DMS79 (cell line): ENCODE measurements at places on chromosomes 2 and 18.
A peak's percentile ranks its signal among the peaks of the same experiment; 100 is the strongest.

DNA sequence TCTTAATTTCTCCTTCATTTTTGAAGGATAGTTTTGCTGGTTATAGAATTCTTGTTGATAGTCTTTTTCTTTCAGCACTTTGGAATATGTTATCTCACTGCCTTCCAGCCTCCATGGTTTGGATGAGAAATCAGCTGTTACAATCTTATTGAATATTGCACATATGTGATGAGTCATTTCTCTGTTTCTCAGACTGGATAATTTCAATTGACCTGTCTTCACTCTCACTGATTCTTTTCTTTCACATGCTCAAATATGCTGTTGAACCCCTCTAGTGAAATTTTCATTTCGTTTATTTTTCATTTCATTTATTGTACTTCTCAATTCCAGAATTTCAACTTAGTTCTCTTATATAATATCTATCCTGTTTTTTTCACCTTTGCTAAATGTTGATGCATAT, 22.2 kb downstream of the PDK1 start:
- no peak for DNase-seq

- no peak for DNase-seq
Observed at GRCh38 chr2:127673291-127674069, 1.9 kb downstream of the LIMS2 start.

GRCh38 chr2:187362151-187362550, 85.9 kb downstream of the CALCRL start:
- DNase-seq = no peak

DNA sequence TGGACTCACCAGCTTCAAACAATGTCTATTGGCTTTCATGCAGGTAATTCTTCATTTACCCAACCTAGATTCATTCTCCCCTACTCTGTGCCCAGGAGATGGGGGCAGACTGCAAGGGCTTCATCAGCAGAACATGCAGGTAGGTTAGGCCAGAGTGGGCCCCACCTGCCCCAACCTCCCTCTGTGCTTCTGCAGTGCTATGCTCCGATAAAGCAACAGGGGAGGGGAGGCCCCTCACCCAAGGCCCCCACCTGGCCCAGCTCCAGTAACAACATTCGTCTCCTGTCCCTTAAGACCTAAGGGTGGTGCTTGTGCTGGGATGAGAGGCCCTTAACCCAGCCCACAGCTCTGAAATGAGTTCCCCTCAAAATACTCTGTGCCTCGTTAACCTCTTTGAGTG, 16.7 kb upstream of the GYPC start:
- no peak for DNase-seq

DNA sequence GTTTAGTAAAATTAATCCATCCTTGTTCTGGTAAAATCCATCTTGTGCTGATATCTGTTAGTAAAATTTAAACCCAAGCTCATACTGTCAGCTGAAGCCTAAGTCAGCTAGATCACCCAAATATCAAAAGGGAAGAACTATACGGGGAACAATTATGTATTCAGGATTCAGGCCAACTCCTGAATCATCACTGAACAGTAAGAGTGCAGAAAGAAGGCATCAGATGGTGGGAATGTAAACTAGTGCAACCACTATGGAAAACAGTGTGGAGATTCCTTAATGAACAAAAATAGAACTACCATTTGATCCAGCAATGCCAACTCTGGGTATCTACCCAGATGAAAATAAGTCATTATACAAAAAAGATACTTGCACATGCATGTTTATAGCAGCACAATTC, 81.8 kb downstream of the RAPGEF4 start:
- no peak for DNase-seq

GRCh38 chr18:60675801-60676200, 303.2 kb upstream of the MC4R start:
- no peak for DNase-seq

- no peak for DNase-seq
Observed at GRCh38 chr2:1002350-1002749, 51.7 kb downstream of the SNTG2 start.

GRCh38 chr2:238263204-238264071, 23.6 kb upstream of the HES6 start:
- peak; percentile 58 for DNase-seq

- no peak for DNase-seq
Observed at GRCh38 chr2:26740890-26741302, 23.2 kb upstream of the SLC35F6 start.

DNA sequence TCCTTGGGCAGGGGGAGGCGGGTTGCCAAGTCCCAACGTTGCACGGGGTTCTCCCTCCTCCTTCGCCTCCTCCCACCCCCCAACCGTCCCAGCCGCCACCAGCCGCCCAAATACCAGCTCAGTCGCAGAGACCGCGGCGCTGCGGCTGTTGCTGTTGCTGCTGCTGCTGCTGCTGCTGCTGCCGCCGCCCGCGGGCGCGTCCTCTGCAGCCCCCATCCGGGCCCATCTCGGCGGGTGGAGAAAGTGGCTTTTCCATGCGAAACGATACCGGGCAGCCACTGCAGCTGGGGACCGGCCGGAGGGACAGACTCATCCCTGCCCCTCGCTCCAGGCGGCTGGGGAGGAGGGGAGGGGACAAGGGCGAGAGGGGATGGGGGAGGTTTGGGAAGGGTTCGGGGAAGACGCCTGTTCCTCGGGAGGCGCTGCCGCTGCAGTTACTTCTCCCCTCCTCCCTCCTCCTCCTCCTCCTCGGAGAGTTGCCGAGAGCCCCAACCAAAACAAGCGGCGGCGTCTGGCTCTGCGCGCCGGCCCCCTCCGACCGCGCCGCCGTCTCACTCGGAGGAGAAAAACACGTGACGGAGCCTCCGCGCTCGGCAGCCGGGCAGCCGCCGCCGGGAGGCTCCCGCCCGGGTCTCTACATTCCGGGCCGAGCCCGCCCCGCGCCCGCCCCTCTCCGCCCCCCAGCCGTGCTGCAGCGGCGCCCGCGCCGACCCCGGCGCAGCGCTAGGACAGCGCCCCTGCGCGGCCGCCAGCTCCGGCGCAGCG, at the start of gene IRS1:
IRS1 (minus strand) TSS at position 610 of the 765 bp plus-strand sequence. CDS start 1,082 bp downstream, outside the sequence.
- DNase-seq = peak; percentile 5

DNA sequence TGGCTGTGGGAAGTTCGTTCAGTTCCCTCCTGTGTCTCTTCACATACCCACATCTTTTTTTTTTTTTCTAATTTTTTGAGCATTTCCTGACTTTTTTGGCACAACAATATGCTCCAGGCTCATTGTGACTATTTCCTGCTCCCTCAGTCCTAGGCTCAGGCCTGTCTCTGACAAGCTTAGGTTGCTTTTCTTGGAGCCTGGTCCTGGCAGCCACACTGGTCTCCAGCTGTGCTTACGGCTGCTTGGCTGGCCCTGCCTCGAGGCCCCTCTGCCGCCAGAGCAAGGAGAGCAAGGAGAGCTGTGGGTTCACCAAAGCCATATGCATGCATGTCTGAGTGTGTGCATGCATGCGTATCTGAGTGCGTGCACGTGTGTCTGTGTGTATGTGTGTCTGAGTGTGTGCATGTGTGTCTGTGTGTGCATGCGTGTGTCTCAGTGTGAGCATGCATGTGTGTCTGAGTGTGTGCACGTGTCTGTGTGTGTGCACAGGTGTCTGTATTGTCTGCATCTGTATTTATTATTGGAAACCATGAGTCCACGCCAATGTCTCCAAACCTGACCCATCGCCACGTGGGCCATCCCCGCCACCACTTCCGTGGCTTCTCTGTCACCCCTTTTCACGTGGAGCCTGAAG, 766.1 kb upstream of the SALL3 start:
- DNase-seq = no peak

GRCh38 chr18:13435586-13436333, 217.2 kb downstream of the LDLRAD4 start:
- DNase-seq = no peak

DNA sequence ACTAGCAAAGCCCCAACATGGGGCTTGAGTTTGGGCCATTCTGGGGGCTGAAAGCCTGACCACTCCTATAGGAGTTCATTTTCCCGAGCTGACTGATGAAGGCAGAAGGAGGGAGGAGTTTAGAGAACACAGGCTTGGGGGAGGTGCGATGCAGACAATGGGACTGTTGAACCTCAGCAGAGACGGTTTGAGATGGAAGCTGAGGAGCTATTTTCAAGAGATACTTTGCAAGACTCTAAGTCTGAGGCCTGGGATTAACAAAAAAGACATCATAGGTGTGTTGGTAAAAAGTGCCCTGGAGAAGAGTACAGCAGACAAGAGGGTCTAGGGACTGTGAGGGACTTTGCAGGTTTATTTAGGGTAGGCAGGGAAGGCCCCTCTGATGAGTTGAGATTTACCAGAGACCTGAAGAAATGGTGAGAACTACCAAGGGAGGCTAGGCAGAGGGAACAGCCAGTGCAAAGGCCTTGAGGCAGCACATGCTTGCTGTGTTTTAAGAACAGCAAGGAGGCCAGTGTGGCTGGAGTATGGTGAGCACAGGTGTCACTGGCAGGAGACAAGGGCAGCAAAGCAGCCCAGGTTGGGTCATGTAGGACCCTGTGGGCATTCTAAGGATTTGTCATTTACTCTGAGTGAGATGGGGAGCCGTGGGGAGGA, 31.6 kb downstream of the PCBP1 start:
- DNase-seq = no peak

DNA sequence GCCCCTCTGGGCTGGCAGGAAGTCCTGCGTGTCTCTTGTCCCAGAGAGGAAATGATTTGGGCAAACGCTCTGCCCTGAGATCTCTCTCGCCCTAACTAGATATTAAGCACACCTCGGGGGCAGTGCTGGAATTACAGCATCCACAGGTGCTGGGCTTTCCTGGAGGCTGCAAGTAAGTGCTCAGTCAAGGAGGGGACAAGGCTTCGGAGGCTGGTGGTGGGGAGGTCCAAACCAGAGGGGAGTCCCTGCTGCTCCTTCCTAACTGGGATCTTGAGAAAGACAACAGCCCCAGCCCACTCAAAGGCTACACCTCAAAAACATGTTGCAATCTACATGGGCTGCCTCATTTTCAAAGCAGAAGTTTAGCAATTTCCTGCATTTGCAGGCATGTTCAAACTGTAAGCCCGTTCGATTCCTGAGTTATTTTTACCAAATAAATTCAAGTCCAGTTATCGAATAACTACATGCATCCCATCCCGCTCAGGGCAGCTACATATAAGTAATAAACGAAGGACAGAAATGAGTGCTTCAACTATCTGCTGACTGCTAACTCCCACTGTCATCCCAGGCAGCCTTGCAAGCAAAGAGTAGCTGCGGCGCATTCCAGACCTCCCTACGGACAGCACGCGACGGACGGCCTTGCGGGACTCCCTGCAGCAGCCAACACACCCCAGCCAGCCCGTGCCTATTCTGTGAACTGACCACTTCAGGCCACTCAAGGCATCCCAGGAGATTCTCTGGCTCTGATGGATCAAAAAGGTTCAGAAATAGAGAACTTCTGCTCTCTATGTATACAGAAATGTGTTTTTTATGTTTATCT, 27.5 kb downstream of the ZNF516 start:
- DNase-seq = no peak
